Chondrocyte (in vitro differentiated cells): ENCODE measurements at places on chromosomes 5 and 9. TPM values are rescaled to one million over a fixed set of nuclear protein-coding genes. Genes with fewer than 3 reads are reported as not detected.
A peak's percentile ranks its signal among the peaks of the same experiment; 100 is the strongest.

Gene OSMR
- 20.8 to 43.0 TPM (median 38.5 TPM) in 3 replicates for total RNA-seq

Gene IL5
- total RNA-seq, result not detected in 3 replicates

Gene ACSL6
- total RNA-seq, result not detected in 3 replicates

Gene FOXD4L3
- total RNA-seq, result 0.41 TPM in 1 of 3 replicates, not detected in the others

Gene FOXD4L4
- total RNA-seq, result not detected in 3 replicates

Gene BHMT2
- not detected in 3 replicates for total RNA-seq

Gene SH3PXD2B
- 48.9 to 81.1 TPM (median 75.7 TPM) in 3 replicates for total RNA-seq

Gene ZNF608
- 20.7 to 36.3 TPM (median 23.8 TPM) in 3 replicates for total RNA-seq

Gene MLANA
- not detected in 3 replicates for total RNA-seq

DNA sequence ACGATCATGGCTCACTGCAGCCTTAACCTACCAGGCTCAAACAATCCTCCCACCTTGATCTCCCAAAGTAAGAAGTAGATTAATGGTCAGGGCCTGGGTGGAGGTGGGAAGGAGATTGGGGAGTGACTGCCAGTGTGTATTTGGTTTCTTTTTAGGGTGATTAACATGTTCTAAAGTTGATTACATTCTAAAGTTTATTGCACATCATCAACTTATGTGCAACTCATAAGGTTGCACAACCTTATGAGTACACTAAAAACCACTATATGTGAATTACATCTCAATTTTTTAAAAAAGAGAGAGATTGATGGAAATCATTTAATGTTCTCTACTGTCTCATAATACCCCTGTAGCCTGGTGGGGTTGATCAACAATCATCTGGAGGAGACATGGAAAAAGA is 218.1 kb downstream of the AOPEP start:
- DNase-seq, result no peak
- peak overlapping the region; percentile 90 for H3K27ac ChIP-seq
- H3K27me3 ChIP-seq, result no peaks in the 10 kb centered on the region
- peaks cover 6% of the 10 kb centered on the region for H3K36me3 ChIP-seq

- no peak for DNase-seq
- H3K27me3 ChIP-seq, result peaks cover 23% of the 10 kb centered on the region
- peaks cover 2% of the 10 kb centered on the region for H3K36me3 ChIP-seq
- peaks cover 11% of the 10 kb centered on the region for H3K4me1 ChIP-seq
- no peak overlapping the region for H3K4me3 ChIP-seq
- no peak overlapping the region for H3K27ac ChIP-seq
Measured at GRCh38 chr5:128869970-128870369, 95.3 kb upstream of the SLC27A6 start.

DNA sequence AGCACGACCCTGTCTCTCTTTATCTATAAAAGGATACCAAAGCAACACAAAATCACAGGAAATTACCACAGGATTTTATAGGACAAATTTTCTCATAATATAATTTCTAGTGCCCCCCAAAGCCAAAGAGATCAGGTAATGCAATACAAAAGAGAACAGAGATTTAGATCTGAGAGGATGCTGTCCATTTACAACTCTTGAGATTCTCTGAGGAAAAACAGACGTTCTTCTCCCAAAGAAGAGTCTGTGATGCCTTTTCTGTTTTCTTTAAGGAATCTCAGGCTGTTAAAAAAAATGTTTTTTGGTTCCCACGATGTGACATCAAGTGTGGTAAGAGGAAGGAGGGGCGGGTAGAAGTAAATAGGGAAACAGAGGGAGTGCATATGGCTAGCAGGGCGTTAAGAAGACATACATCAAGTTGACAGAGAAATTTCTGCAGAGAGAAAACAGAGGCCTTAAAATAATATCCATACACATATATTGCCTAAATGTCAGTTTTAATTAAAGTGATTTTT is 274.7 kb downstream of the YTHDC2 start:
- no peak overlapping the region for H3K27ac ChIP-seq
- no peak overlapping the region for H3K4me3 ChIP-seq
- DNase-seq, result no peak
- H3K36me3 ChIP-seq, result no peaks in the 10 kb centered on the region
- H3K27me3 ChIP-seq, result peaks cover 12% of the 10 kb centered on the region

DNA sequence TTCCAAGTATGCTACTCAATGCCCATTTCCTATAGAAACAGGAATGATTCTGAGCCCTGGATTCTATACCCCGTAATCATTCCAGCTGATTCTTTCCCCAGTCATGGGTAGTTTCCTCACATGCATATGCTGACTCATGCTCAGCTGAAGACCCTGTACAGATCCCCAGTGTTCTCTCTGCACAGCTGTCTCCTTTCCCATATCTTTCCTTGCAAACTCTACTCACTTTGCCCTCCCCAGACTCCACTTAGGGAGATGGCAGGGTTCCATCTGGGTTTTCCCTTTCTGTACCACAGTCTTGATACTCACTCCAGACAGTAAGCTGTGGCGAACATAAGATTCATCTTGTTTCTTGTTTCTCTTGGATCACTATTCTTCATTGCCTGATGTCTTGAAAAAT is 357.6 kb downstream of the RAB3C start:
- H3K27ac ChIP-seq, result peak overlapping the region; percentile 85
- H3K4me3 ChIP-seq, result no peak overlapping the region
- DNase-seq, result no peak
- peaks cover 2% of the 10 kb centered on the region for H3K36me3 ChIP-seq

DNA sequence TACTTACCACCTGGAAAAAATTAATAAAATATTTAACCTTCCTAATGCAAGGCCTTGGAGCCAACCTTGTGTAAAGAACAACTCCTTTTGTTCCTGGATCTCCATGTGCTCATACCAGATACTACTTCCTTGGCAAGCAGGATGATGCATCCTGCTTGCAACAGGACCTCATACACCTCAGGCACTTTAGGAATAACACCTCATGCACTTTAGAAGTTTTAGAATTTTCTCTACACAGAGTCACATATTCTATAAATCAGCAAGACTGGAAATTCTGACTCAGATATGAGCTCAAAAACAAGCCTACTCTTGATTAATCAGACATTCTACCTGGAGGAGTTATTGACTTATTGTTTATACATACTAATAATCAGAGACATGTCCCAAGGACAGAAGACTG is 209.6 kb upstream of the CDH10 start:
- no peaks in the 10 kb centered on the region for H3K27me3 ChIP-seq
- H3K4me1 ChIP-seq, result no peaks in the 10 kb centered on the region
- no peaks in the 10 kb centered on the region for H3K36me3 ChIP-seq

DNA sequence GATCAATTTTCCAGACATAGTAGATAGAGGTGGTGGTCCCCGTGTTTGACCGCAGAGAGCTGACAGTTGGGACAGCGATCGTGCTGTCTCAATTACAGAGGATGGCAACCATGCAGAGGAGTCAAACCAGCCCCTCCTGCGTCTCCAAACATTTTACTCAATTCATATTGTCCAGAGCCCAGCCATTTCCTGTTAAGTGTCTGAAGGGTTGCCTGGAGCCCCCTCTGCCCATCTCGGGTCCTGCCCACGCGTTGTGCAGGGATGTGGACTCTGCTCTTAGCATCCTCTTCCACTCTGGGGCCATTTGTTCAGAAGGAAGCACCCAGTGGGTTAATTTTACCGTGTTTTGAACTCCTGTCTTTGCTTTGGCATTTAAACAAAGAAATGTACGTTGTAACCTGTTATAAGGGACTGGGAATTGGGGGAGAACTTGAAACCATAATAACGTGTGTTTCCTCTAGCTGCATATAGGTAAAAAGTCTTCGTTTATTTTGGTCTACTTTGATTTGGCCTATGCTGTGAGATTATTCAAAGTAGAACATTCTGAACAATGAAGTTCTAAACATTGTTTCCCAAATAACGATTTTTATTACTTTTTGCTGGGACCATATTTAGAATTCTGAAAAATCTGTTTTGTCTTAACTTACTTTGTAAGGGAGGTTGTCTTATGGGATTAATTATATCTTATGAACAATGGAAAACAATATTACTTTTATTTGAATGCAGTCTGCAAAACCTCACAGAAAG is 876 bp downstream of the EGFLAM start:
- H3K4me3 ChIP-seq, result peak overlapping the region; percentile 75
- no peak overlapping the region for H3K27ac ChIP-seq
- DNase-seq, result no peak
- H3K4me1 ChIP-seq, result peaks cover 20% of the 10 kb centered on the region

DNA sequence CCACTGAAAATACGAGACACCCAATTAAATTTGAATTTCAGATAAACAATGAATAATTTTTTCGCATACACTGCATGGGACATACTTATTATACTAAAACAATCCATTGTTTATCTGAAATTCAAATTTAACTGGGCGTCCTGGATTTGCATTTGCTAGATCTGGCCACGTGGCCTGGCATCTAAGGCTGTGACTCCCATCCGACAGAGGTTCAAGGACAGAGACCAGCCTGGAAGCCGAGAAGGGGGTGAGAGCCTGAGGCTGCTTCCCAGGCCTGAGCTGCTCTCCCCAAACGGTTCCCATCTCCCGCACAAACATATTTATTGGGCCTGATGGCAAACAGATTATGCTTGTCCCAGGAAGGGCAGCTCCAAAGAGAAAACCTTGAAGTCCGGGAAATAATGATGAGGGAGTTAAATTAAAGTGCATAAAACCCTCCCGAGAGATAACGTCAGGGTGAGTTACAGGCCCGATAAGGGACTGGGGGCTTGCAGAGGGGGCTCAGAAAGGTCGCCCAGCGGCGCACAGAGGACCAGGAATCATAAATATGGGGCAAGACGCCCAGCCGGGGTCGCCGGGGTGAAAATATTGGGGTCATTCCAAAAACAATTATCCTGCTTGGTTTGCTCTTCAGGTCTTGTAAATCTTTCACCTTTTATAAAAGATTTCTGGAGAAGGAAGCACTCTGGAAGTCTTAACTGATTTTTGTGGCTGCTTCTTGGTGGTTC is 163.7 kb downstream of the GAPVD1 start:
- no peaks in the 10 kb centered on the region for H3K36me3 ChIP-seq
- no peak for DNase-seq
- no peak overlapping the region for H3K4me3 ChIP-seq
- no peaks in the 10 kb centered on the region for H3K4me1 ChIP-seq
- H3K27me3 ChIP-seq, result no peaks in the 10 kb centered on the region

- no peak overlapping the region for H3K27ac ChIP-seq
- H3K27me3 ChIP-seq, result no peaks in the 10 kb centered on the region
- no peaks in the 10 kb centered on the region for H3K36me3 ChIP-seq
- DNase-seq, result no peak
Measured at GRCh38 chr9:9746826-9747225, 866.0 kb downstream of the PTPRD start.

- no peaks in the 10 kb centered on the region for H3K36me3 ChIP-seq
- H3K27ac ChIP-seq, result no peak overlapping the region
- H3K4me3 ChIP-seq, result no peak overlapping the region
- DNase-seq, result no peak
- peaks cover 4% of the 10 kb centered on the region for H3K4me1 ChIP-seq
- H3K27me3 ChIP-seq, result peaks cover 38% of the 10 kb centered on the region
Measured at GRCh38 chr5:6587171-6587570, 45.7 kb downstream of the NSUN2 start.

GRCh38 chr9:136171009-136171800 is 33.7 kb downstream of the LHX3 start:
- H3K36me3 ChIP-seq, result peaks cover 3% of the 10 kb centered on the region
- H3K4me3 ChIP-seq, result no peak overlapping the region
- H3K27ac ChIP-seq, result no peak overlapping the region
- DNase-seq, result no peak
- H3K4me1 ChIP-seq, result no peaks in the 10 kb centered on the region

DNA sequence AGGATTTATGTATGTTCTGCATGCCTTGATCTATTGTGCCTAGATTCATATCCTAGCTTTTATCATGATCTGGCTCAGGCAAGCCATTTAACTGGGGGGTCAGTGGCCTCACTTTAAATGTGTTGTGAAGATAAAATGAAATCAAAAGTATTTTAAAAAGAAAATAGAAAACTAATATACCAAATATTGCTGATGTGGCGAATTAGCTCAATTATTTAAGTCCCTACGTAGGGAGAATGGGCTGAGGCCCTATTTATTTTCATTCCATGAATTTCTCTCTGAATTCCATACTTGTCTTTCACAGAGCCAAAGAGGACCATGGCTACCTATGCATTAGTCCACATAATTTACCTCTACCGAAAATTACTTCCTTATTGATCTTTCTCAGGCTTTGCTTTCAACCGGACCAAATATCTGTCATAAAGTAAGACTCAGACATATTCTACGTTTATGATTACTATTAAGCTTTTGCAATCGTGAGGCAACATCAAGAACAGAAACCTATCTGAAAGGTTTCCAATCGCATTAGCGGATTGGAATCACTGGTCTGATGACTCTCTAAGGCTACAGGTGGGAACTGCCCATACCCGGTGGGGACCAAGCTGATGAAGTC is 1.7 kb downstream of the MBLAC2 start:
- DNase-seq, result no peak
- peaks cover 18% of the 10 kb centered on the region for H3K4me1 ChIP-seq
- peak overlapping the region; percentile 88 for H3K27ac ChIP-seq
- H3K4me3 ChIP-seq, result peak overlapping the region; percentile 96
- H3K27me3 ChIP-seq, result no peaks in the 10 kb centered on the region

- no peak overlapping the region for H3K27ac ChIP-seq
- peaks cover 42% of the 10 kb centered on the region for H3K4me1 ChIP-seq
- DNase-seq, result no peak
Measured at GRCh38 chr5:124602925-124603650, 143.4 kb downstream of the ZNF608 start.

GRCh38 chr5:59099270-59099994 is 516.6 kb downstream of the RAB3C start:
- DNase-seq, result no peak
- H3K4me1 ChIP-seq, result peaks cover 10% of the 10 kb centered on the region
- no peak overlapping the region for H3K27ac ChIP-seq
- H3K4me3 ChIP-seq, result no peak overlapping the region

DNA sequence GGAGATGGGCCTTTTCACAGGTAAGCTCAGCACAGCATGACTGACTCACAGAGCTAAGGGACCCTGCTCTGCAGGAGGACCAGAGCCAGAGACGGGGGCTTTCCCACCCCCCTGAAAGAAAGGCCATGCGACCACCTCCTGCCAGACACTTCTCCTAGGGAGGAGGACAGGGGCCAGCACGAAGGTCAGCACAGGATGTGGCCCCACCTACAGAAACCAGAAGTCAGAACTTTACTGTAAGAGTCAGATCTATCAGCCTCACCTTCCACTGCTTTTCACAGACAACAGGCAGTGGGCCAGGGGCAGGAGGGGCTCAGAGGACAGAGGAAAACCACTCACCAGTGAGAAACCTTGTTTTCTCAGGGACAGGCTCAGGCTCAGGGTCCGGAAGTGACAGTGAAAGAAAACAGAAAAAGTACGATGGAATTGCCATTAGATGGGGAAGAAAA is 37.9 kb downstream of the CCNJL start:
- no peak overlapping the region for H3K27ac ChIP-seq
- peaks cover 8% of the 10 kb centered on the region for H3K36me3 ChIP-seq
- no peak for DNase-seq
- H3K4me3 ChIP-seq, result no peak overlapping the region
- peaks cover 28% of the 10 kb centered on the region for H3K4me1 ChIP-seq

DNA sequence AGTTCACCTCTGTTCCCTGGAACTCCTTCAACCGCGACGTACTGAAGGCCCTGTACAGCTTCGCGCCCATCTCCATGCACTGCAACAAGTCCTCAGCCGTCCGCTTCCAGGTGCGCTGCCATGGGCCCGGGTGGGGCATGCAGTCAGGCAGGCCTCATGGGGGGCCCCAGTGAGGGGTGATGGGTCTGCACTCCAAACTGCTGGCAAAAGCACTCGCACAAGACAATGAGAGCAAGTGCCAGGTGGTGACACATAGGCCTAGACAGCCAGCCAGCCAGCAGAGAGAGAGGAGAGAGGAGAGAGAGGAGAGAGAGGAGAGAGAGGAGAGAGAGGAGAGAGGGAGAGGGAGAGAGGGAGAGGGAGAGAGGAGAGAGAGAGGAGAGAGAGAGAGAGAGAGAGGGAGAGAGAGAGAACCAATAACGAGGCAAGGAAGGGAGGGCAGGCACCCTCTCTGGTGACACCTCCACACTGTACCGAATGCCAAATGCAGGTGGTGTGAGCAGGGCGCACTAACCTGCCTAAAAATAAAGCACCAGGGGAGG is 21.0 kb downstream of the DBH start:
- peaks cover 18% of the 10 kb centered on the region for H3K4me1 ChIP-seq
- H3K27ac ChIP-seq, result no peak overlapping the region
- no peak for DNase-seq
- peaks cover 40% of the 10 kb centered on the region for H3K27me3 ChIP-seq
- no peaks in the 10 kb centered on the region for H3K36me3 ChIP-seq
